PC-3 (cell line): ENCODE measurements at places on chromosomes 5 and 9.

DNA sequence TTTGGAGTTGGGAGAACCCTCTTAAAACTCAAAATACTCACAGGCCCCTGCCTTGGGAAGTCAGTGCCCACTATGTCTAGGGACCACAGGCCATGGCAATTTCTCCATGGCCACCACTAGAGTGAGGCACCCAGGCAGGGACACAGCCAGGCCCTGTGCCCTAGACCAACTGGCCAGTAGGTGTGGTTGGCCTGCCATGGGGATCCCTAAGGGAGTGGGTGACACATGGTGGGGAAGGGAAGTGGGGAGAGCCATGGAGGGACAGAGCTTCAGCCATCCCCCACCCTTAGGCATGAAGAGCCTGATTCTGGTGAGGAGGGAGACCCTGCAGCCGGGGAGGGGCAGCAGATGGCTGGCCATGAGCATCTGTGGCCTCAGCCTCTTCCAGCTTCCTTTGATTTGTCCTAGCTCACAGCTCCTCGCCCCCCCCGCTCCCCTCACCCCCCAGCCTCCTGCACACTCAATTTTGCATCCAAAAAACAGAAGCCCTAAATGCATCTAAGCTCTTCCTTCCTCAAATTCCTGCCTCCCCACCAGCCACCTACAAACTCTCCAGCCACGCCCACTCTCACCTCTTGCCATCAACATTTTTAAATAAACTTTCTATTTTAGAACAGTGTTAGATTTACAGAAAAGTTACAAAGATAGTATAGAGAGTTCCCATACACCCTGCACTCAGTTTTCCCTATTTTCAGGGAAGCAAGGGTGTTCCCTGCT, 1.6 kb upstream of the DBN1 start:
- DNase-seq: no peak

DNA sequence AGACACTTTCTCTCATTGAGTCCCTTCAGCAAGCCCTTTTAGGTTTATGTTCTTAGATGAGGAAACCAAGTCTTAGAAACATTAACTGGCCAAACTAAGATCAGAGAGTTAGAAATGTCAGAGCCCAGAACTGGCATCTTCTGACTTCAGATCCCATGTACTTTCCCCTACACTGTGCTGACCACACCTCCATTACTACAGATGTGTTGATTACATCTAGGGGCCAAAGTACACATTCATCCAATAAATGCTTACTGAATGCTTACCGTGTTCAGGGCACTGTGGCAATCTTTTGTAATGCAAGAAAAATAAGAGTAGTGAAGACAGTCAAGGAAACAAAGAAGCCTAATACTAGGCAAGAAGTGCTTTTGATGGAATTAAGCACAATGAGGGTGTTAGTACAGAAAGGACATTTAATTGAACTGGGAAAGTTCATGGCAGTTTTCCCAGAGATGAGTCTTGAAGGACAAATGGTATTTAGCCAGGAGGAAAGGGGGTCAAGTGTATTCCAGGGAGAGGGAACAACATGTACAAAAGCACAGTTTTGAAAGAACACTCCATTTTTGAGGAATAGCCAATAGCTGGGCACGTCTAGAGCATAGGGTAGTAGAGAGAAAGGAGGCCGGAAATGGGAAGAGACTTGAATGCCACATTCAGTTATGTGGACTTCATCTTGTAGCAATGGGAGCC, 89.7 kb upstream of the CDKN2B start:
- DNase-seq: no peak

GRCh38 chr9:6024035-6024554, 8.7 kb upstream of the RANBP6 start:
- peak; percentile 37 for DNase-seq

DNA sequence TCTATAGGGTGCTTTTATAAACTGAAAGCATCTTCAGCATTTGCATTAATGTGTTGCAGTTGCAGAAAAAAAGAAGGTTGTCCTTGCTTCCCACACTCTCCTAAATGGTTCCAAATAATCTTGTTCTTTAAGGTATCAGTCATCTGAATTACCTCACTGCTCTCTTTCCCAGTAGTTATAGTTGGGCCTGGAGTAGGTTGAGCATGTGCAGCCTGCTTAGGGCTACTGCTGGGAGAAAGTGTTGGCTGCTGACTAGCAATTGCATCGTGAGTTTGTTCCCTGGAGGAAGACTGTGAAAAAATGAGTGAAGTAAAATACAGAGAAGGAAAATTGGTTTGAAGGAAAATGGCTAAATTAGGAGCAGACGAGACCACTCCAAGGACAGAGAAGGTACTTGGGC, 74.5 kb downstream of the PRR16 start:
- peak; percentile 11 for DNase-seq

DNA sequence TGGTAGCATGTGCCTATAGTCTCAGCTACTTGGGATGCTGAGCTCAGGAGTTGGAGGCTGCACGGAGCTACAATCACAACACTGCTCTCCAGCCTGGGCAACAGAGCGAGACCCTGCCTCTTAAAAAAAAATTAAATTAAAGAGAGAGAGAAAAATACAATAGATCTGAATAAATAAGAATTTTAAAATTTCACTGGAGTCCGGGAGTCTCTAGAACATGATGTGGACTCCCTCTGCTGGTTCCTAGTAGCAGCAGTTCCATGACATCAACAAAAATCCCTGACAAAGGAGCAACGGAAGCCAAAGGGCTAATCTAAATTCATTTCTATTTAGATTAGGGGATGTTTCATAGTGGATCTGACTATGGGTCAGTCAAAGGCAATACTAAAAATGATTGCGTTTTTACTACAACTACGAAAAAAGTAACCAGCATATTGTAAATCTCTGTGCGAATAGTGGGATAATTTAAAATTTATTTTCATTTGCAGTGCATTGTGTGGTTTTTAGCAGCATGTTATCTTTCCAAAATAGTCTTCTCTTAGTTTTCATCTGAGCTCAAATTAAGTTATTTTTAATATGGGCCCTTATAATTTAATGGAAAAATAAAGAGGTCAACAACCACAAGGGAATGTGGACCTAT, 6.7 kb downstream of the INIP start:
- peak; percentile 27 for DNase-seq

DNA sequence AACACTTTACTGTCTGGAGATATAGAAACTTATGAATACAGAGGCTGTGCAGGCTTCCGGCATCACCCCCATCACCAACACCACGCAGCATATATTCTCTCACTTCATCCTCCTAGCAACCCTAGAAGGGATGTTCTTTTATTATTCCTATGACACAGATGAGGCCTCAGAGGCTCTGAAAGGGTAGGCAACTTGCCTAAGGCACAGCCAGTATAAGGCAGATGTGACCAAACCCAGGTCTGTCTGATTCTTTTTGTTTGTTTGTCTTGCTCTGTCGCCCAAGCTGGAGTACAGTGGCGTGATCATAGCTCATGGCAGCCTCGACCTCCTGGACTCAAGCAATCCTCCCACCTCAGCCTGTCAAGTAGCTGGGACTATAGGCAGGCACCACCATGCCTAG, 22.8 kb upstream of the CORO2A start:
- no peak for DNase-seq

GRCh38 chr5:146068206-146068605, 37.2 kb downstream of the PLAC8L1 start:
- DNase-seq: no peak

DNA sequence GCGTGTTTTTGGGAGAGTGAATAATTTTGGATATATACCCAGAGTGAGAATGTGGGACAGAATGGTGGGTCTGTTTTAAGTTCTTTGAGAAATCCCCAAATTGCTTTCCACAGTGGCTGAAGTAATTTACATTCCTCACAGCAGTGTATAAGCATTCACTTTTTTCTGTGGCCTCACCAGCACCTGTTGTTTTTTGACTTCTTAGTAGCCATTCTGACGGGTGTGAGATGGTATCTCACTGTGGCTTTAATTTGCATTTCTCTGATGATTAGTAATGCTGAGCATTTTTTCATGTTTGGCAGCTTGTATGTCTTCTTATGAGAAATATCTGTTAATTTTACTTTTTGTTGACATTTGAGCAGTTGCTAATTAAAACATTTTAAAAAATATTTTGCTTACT, 9.4 kb upstream of the SPATA31D1 start:
- DNase-seq: no peak

- DNase-seq: peak; percentile 39
Measured at GRCh38 chr5:78647838-78648358, 674 bp downstream of the LHFPL2 start.

GRCh38 chr5:81779125-81779915, 28.4 kb upstream of the SSBP2 start:
- DNase-seq: peak; percentile 15

DNA sequence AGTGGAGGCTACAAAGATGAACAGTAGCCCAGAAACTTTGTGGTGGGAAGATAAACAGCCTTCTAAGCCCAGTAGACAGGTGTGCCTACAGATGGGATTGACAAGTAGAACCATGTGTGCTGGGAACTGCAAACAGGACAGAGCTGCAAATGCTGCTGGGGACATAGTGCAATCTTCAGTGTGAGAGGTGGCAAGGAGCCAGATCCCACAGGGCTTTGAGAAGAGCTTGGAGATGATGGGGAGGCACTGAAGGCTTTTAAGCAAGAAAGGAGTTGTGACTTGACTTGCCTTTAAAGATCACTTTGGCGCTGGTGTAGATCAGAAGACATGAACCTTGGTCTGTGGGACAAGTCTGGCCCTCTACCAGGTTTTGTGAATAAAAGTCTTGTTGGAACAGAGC, 675.2 kb downstream of the ACTL7B start:
- DNase-seq: no peak

DNA sequence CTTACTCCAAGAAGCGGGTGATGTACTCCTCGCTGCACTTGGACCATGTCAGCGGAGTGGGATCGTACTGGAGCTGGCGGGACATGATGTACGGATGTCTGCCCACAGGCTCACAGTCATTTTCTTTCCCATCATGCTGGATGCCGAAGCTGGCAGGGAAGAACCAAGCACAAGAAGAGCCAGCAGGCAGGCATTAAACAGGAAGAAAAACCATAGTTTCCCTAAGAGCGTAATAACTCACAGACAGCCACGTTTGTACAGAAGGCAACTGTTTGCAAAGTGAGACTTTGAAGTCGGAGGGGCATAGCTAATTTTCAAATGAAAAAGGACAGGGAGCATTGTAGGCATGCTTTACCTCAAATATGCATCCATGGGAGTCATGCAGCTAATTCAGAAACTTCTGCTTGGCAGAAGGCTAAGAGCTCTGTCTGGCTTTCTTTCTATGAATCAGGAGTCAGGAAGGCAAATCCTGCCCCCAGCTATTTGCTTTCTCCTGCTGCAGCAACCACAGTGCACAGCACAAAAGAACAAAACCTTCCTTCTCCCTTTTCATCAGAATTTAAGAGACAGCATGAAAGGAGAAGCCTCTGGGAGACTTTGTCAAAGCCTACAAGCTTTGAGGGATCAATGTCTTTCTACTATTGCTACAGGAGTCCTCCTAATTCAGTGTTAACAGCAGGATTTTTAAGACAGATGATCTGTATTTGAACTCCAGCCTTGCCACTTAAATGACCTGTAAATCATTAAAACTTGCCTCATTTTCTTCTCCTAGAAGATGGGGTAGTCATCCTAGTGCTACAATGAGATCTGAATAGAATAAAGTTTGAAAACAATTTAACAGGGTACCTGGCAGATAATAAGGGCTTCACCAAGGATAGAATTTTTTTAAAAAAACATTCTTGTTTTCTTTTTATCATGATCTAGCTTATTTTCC, 209.1 kb downstream of the TARS1 start:
- DNase-seq: peak; percentile 87

DNA sequence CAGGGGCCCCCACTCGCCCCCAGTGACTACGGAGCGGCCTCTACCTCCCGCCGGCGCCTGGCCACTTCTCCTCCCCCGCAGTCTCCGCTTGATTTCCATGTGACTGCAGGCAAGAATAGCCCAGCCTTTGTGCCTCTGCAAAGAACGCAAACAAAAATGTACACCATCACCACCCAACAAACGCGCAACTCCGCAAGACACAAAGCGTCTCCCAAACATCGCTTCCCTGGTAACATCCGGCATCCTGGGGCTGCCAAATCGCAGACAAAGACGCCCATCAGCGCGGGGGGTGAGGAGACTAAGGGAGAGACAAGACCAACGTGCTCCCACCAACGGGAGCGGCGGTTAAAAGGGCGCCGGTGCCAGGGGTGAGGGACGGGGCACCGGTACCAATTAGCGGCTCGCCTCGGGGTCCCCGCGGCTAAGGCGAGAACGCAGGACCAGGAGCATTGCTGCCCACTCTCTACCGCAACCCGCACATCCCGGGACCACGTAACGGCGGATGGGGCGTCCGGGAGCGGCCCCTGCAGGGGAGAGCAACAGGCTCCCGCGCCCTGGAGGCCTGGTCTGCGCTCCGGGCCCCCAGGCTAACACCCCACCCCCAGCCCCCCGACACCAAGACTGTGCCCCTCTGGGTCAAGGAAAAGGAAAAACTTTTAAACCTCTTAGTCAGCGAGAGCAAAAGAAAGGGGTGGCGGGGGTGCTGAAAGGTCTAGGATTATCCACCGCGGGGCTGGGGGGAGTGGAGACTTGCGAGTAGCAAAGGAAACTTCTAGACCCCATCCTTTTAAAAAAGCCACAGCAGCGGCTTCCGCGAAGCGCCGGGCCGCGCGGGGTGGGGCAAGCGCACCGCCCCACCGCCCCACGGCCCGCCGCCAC, 885 bp downstream of the MPDZ start:
- DNase-seq: peak; percentile 14

- no peak for DNase-seq
Measured at GRCh38 chr5:62494772-62495171, 82.2 kb downstream of the IPO11 start.

DNA sequence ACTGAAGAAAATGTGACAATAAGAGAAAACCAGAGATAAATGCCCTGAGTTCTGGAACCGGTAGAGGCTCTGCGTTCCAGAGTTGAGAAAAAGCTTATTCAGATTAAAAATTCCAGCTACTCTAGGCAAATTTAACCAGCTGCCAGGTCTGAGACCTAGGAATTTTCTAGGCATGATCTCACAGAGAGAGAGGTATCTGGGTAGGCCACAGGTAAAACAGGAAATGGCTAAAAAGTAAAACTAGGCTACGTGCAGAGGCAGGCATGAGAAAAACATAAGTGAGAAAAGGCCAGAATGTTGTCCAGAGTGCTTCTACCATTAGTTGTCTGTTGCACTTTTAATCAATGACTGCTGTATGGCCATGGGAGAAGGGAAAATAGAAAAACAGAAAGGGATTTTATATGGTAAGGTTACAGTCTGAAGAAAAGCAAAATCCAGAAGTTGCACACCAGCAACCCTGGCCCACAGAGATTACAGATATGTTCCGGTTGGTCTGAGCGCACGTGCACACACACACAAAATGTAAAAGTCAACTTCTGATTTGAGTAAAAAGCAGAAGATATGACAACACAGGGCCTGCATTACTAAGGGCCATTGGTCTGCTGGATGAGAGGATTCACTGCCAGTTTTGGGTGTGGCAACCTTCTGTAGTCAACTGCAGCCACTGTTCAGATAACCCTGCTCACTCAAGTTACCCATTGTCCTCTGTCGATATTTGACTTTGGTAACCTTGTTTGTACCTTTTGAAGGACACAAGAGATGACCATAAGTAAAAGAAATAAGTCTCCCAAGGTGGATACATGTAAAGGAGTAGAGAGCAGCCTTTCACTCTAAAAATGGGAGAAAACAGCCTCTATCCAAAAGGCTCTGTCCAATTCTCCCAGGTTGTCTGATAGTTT, 266.0 kb downstream of the DTWD2 start:
- DNase-seq: no peak
